ENCODE measurements at places on chromosomes 5 and 9. TPM values are rescaled to one million over a fixed set of nuclear protein-coding genes. Genes with fewer than 3 reads are reported as not detected.

GRCh38 chr5:74093561-74093960 is 467.6 kb downstream of the ARHGEF28 start:
- DNase-seq, result no peak

Gene NKD2
- not detected for total RNA-seq

GRCh38 chr5:61329550-61330128 is 2.4 kb upstream of the ZSWIM6 start:
- no peak for DNase-seq

Gene RHOBTB3
- 0.92 TPM for total RNA-seq

Gene OR13C9
- total RNA-seq, result not detected

Gene SAPCD2
- 0.27 TPM for total RNA-seq

DNA sequence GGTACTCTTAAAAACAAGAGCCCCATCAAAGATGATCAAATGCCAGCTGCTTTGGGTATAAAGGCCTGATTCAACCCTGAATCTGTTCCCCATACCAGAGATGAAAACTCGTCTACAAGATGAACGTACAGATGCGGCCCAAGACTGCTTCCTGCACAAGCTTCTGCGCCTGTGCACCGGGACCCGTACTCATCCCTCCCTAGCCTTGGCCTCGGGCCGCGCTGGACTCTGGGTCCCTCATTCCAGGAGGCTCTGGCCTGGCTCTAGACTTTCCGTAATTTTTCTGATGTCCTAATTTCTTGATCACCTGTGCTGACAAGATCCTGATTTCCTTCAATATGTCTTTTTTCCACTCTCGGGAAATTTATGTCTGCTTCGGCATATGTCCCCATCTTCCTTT is 612.3 kb downstream of the BNC2 start:
- DNase-seq, result no peak

GRCh38 chr5:135718651-135719050 is 115.8 kb upstream of the SLC25A48 start:
- DNase-seq, result no peak

Gene PAEP
- total RNA-seq, result not detected

DNA sequence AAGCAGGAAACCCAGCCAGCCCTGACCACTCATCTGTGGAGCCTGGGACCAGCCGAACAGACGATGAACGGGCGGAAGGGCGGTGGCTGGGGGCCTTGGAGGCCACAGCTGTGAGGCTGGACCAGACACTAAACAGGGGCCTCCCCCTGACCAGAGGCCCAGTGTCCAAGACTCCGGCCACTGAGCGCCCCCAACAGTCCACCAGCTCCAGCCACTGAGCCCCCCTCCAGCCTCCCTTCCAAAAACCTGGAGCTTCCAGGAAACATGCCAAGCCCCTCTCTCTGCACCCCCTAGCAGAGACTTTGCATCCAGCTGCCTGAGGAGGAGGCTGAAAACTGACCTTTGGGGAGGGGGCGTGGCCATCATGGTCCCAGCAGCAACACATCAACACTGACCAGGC is 23.2 kb downstream of the CNTFR start:
- no peak for DNase-seq

Gene PCDHGC5
- not detected for total RNA-seq

Gene FAM81B
- total RNA-seq, result 3.6 TPM

Gene RELL2
- 17.2 TPM for total RNA-seq

Gene ELAVL2
- total RNA-seq, result not detected

DNA sequence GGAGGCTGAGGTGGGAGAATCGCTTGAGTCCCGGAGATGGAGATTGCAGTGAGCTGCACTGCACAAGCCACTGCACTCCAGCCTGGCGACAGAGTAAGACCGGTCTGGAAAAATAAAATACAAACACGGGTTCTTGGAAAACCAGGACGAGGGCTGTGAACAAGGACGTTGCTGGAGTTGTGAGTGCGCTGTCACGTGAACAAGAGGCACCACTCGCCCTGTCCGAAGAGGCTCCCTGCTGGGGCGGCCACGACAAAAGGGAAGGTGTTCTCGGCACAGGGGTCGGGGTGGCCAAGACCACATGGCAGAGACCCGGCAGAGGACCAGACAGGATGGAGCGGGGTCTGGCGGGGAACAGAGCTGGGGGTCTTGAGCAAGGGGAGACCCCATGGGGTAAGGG is 30.6 kb upstream of the UBAC1 start:
- no peak for DNase-seq

DNA sequence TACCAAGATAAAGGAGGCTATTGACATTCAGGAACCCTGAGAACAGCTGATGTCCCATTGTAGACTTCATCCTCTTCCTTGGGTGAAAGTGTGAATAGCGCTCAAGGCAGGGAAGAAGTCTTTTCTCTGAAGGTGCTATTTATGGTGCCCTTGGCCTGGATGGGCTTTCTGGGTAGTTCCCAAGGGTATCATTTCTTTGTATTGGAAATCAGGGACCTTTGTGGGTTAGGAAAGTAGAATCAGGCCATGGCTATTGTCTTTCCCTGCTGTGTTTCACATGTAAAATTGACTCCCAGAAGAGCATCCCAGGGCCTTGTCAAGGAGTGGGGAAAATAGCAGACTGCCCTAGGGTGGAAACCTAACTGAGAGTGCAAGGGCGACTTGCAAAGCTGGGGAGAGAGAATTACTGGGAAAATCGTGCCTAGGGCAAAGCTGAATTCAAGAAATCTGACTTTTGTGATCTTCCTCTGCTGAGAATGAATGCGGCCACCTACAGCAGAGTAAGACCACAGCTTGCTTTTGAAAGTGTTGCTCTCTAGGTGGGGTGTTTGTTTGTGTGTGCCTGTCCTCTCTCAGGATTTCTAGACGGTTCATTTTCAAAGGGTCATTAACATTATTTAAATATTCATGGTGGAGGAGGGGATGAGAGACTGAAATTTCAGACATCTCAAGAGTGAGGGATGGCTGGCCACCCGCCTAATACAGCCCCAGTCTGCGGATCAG is 160.6 kb downstream of the C9orf152 start:
- no peak for DNase-seq

Data from T-helper 17 cell (primary cell).